CD4-positive, alpha-beta T cell treated with Interleukin-2 at 100 ng/mL for 4 hours (primary cell): ENCODE measurements at places on chromosomes 7 and 10.

DNA sequence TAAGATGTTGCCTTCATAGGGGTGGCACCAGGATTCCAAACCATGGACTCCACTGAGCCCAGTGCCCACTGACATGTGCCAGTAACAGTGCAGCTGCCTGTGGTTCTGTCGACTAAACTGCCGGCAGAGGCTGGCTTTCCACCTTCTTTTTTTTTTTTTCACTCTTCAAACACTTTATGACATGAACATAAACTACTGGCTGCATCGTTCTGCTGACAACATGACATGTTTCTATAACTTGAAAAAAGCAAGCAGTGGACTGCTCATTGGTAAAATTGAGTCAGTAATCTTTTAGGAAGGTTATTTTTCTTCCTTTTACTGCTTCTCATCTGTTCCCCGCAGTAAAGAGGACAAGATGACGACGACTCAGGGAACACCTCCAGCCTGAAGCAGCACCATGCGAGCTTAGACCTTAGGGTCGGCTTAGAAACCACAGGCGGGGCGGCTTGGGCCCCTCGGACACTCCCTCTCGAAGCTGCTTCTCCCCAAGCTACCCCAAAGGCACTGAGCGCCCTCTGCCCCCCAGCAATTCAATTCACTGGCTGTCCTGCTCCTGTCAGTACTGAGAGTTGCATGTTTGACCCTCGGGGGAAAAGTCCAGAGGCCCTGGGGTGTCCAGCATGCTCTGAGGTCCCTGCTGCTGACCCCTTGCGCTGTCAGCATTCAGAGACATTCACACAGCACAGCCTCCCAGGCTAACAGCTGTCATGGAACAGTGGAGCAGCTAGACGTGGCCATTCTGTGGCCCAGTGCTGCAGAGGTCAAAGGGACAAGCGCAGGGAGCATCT lies 112.5 kb downstream of the EGFR start:
- DNase-seq = no peak

DNA sequence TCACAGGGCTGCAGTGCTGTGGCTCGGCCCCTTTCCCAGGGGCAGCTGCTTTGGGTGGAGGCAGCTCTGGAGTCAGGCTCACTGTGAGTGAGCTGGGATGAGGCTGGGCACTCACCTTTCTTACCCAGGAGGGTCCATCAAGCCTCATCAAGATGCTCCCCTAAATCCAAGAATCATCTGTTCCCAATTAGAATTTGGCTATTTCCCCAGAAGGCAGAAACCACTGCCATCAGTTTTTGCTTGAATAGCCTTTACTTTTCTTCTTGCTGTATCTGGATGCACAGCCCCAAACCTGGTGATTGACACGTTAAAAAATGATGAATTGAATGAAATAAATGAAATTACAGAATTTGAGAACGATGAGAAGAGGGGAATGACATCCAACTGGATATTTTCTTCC lies 74.3 kb upstream of the LYZL1 start:
- no peak for DNase-seq

- no peak for DNase-seq
These were observed 32.8 kb upstream of the SFTPD start for GRCh38 chr10:79981450-79982361.

GRCh38 chr7:106049139-106049752 lies 62.9 kb downstream of the SYPL1 start:
- no peak for DNase-seq

- peak; percentile 22 for DNase-seq
These were observed 51.8 kb upstream of the AGR3 start for GRCh38 chr7:16933296-16934279.

- DNase-seq = no peak
These were observed 139.9 kb downstream of the CCDC71L start for GRCh38 chr7:106520962-106521514.

DNA sequence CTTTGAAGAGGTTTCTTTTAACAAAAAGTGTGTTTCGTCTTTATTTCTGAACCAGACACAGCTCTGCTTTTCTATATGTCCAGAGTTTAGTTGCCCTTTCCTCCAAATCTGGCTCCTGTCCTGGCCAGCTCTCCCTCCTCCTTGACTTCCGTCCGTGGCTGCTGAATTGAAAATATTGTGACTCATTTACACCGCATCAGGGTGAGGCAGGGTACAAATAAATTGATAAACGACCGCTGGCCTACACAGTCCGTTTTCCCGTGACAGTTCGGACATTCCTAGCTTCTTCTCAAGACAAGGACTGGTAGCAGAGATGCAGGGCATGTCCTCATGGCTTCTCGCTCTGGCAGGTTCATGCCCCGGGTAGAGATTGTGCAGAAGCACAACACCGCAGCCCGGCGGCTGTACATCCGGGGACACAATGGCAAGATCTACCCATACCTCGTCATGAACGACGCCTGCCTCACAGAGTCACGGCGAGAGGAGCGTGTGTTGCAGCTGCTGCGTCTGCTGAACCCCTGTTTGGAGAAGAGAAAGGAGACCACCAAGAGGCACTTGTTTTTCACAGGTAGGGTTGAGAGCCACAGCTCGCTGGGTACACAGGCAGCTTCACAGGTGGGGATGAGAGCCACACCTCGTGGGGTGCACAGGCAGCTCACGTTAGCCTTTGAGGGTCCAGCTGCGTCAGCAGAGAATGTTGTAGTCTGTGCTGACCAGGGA lies 126.6 kb downstream of the TRRAP start:
- DNase-seq = no peak

GRCh38 chr7:44063547-44063893 lies 1.8 kb downstream of the PGAM2 start:
- DNase-seq = no peak

DNA sequence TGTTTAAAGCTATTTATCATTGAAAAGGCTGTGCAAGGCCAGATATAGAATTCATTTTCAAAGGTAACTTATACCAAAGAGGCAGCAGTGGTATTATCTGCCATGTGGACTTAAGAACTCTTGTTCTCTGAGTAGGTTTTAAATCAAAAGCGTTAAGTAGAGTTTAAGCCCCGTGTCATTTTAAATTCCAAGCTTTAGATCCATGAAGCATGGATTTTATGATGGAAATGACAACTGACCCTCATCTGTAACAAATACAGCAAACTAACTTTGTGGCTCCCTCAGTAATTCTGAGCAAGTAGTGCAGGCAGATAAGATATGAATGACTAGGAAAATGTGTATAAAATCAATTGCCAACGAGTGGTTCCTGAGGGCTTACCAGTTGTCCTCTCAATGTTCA lies 247.0 kb downstream of the WDR11 start:
- no peak for DNase-seq

DNA sequence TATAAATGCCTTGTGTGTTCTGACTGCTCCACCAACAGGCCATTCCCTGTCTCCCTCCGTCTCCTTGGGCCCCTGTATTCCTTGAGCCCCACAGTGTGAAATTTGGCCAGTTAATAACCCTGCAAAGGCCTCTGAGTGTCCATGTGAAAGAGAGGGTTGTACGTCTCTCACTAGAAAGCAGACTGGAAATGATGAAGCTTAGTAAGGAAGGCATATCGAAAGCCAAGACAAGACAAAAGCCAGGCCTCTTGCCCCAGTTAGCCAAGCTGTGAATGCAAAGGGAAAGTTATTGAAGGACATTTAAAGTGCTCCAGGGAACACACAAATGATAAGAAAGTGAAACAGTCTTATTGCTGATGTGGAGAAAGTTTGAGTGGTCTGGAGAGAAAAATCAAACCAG lies 680.2 kb downstream of the SDK1 start:
- DNase-seq = no peak
